ENCODE measurements at places on chromosomes 6 and 20.

GRCh38 chr20:41861772-41862422, 243.7 kb upstream of the CHD6 start:
- DNase-seq, result no peak

GRCh38 chr20:46767127-46767761, 57.8 kb downstream of the SLC2A10 start:
- DNase-seq, result no peak

DNA sequence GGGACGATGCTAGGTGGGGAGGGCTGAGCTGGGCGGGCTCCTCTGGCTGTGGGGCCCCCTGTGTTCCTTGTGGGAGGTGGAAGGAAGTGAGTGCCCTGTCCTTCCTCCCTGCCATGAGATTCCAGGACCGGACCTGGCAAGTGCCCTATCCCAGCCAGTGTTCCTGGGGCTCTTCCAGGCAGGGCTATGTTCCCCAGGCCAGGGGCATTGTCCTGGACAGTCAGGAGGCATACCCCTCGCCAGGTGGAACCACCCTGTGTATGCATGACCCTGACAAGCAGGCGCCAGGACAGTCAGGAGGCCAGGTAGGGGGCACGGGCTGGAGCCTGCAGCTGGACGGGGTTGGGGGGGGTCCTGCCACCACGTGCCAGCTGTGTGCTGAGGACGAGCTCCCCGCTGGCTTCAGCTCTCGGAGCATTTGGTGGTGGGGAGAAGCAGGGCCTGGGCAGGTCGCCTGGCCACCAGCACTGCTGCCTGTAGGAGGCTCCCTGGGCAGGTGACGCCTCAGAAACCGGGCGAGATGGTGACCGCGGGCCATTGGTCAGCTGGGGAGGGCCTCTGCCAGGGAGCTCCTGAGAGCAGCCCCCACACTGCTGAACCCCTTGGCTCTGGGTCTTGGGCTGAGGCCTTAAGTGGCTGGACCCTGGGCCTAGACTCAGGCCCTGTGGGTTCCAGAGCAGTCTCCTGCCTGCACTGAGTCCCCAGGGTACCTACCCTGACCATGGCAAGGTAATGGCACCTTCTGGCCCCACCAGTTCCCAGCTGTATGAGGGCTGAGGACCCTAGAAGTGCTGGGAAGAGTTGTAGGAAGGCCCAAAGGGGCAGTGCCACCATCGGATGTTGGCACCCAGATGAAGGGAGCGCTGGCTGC, 694 bp downstream of the SLC17A9 start:
- no peak for DNase-seq

DNA sequence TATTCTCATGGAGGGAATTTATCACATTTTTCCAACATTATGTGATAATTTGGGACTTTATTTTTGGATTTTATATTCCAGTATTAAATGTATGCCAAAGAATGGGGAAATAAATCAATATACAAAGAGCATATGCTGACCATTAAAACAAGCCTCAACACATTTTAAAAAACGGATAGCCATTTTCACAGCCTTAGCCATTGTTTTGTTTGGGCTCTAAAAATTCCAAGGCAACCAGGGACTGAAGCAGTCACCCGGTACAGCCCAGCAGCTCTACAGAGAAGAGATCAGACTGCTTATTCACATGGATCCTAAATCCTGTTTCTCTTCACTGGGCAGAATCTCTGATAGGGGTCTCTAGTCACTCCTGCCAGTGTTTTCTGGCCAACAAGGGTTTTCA, 150.2 kb upstream of the OGFRL1 start:
- no peak for DNase-seq

GRCh38 chr6:132060591-132060990, 109.4 kb upstream of the CCN2 start:
- peak; percentile 60 for DNase-seq

GRCh38 chr20:19779634-19780033, 21.6 kb downstream of the RIN2 start:
- DNase-seq, result no peak

DNA sequence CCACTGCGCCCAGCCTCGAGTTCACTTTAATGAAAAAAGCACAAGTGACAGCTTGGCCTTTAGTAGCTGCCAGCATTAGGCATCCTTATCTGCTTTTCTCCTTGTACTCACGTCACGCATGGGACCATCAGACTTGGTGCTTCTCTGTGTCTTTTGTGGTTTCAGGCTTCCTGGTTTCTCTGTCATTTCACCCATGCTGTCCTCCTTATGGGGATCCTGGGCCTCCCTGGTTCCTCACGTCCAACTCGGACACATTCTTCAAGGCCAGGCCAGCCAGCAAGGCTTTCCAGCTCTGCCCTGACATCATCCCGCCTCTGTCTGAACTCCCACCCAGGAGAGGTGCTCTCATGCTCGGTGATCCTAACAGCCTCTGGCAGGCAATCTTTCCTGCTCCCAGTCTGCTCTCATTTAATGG, 83.2 kb downstream of the TIAM2 start:
- no peak for DNase-seq

GRCh38 chr6:10682355-10682988, 11.9 kb downstream of the C6orf52 start:
- DNase-seq, result no peak

GRCh38 chr6:168158980-168159349, 80.0 kb upstream of the FRMD1 start:
- DNase-seq, result no peak

- no peak for DNase-seq
These were observed 87.7 kb downstream of the SCAND1 start for GRCh38 chr20:35866418-35867202.

GRCh38 chr6:20370393-20370792, 31.3 kb upstream of the E2F3 start:
- no peak for DNase-seq

- DNase-seq, result no peak
These were observed 13.0 kb downstream of the TBC1D32 start for GRCh38 chr6:121321282-121321681.

DNA sequence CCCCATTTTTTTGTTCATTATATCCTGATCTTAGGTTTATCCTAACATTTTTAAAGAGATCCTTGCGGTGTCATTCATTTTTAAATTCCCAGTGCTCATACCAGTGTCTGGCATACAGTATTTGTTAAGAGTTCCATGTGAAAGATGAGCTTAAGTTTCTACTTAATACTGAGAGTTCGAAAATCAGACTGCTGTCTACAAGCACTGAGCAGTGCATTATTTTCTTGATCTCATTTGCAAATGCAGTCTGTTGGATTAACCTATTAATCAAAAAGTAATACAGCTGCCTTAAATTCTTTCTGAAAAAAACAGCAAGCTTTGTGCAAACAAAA, 663 bp downstream of the COQ3 start:
- peak; percentile 5 for DNase-seq
